ENCODE measurements at places on chromosomes 7 and 10.

GRCh38 chr7:95436407-95436806, 1.6 kb upstream of the PON2 start:
- no peak for DNase-seq

DNA sequence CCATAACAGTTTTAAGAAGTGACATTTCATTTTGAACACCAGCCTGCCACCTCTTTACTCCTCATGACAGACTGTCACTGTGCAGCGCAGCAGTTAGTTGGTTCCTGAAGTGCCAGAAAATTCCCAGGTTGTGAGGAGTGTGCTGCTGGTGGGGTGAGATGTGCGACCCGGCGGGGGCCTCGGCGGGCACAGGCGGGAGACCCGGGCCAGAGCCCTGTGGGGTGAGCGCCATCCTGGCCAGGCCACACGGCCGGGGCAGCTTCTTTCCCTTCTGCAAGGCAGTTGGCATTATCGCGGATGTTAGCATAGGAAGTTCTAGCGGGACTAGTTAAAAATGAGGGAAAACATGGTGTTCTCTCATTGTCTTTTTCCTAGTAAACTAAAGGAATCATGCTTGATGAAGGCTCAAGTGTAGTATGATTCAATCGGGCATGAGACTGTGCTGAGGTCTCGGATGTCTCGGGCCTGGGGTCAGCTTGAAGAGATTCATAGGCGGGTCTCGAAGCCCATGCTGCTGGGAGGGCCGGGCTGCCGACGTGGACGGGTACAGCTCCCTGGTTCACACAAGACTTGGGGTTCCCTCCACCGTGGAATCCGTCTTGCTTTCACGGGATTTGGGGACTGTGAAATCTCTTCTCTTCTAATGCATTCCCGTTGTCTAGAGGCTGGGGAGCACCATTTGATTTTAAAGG, 56.1 kb downstream of the MGMT start:
- DNase-seq: no peak

DNA sequence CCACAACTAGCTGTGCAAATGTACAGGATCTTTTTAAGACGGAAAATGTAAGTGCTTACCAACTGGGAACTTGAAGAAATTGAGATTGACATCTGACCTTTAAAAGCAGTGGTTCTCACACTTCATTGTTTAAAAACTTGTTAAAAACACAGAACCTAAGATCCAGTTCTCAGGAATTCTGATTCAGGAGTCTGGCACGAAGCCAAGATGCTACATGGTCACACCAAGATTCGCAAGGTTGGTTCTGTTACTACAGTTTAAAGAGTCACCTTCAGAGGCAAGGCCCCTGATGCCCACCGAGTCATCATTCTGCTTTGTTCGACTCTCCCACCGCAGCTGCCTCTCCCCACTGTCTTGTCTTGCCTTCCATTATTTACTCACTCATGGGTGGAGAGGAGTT, 113.3 kb downstream of the GLI3 start:
- DNase-seq: no peak

- DNase-seq: no peak
These were observed 512.5 kb downstream of the REEP3 start for GRCh38 chr10:64033711-64034110.

- no peak for DNase-seq
These were observed 156.9 kb upstream of the NPSR1 start for GRCh38 chr7:34501156-34501555.

- no peak for DNase-seq
These were observed 951.1 kb downstream of the NRG3 start for GRCh38 chr10:82826132-82826531.

GRCh38 chr10:88920198-88920597, 32.4 kb downstream of the ACTA2 start:
- no peak for DNase-seq

GRCh38 chr7:46603780-46604179, 682.7 kb upstream of the IGFBP3 start:
- DNase-seq: no peak

DNA sequence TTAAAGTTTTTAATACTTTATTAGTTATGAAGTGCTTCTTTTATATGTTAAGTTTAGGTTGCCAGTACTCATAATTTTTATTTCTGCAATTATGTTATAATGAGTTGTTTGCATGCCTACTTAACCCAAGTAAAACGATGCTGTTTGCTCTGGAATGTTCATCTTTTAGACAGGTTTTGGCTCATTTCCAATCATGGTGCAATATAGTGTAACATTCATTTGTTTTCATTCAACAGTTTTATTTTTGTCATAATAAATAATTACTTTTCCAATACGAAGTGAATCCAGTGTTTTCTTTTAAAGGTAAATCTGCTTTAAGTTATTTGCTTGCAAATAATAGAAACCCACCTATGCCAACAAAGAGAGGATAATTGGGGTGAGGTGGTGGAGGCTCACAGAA, 22.1 kb downstream of the ARL5B start:
- no peak for DNase-seq

DNA sequence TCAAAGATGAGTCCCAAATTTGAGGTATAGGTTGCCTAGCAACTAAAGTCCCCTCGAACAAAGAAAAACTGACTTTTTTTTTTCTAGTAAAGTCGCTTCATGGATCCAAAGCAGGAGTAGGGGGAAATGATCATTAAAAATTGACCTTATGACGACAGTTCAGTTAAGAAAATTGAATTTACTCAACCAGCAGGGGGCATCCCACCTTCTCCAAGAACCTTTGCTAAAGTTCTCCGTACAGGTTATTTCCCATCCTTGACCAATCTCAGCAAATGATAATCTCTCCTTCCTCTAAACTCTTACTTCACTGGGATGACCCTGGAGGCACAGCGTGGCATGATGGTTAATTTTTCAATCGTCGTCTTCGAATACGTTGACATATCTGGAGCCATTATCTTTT, 228.3 kb downstream of the CALN1 start:
- DNase-seq: no peak

DNA sequence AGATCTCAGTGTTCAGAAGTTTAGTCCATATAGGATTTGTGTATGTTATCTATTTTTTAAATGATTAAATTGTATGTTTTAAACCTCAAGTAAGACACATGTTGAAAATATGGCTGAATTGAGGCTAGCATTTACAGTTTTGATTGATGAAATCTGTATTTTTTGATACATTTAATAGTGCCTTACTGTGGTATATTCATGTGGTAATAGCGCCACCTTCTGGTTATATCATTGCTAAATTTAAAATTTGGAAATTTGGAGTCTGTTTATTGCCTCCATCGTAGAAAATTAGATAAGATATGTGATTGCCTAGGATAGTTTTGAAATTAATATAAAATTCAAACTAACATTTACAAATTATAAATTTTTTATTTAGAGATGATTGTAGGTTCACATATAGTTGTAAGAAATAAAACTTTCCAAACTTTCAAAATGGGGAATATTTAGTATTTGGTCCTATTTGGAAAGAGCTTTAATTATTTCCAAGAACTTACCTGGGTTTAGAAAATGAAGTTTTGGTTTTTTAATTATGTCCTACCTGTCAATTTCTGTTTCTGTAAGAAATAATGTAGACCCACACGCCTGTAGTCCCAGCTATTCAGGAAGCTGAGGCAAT, 19.1 kb upstream of the ARMS2 start:
- no peak for DNase-seq
